ENCODE measurements at places on chromosomes 6 and 20. TPM values are rescaled to one million over a fixed set of nuclear protein-coding genes. Genes with fewer than 3 reads are reported as not detected.

Gene ENPP4
- total RNA-seq = 27.0 TPM

Gene SAMD5
- 3.8 TPM for total RNA-seq

DNA sequence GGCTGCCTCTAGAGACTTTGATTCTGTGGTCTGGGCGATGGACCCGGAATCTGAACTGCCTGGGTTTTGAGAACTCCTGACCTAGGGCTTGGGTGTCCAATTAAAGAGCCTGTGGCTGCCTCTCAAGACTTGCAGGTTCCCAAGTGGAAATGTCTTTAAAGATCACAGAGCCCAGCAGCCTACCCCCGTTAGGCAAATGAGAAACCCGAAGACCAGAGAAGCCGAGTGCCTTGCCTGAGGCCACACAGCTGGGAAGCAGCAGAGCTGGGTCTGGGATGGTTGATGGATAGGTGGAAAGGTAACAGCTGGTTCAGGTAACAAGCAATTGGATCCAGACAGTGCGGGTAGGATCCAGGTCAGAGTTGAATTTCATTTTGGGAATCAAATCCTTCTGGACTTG is 25.8 kb downstream of the KCNB1 start:
- no peak for DNase-seq
- H3K4me3 ChIP-seq = no peak overlapping the region
- H3K27ac ChIP-seq = no peak overlapping the region
- no peaks in the 10 kb centered on the region for H3K4me1 ChIP-seq
- H3K27me3 ChIP-seq = no peaks in the 10 kb centered on the region

DNA sequence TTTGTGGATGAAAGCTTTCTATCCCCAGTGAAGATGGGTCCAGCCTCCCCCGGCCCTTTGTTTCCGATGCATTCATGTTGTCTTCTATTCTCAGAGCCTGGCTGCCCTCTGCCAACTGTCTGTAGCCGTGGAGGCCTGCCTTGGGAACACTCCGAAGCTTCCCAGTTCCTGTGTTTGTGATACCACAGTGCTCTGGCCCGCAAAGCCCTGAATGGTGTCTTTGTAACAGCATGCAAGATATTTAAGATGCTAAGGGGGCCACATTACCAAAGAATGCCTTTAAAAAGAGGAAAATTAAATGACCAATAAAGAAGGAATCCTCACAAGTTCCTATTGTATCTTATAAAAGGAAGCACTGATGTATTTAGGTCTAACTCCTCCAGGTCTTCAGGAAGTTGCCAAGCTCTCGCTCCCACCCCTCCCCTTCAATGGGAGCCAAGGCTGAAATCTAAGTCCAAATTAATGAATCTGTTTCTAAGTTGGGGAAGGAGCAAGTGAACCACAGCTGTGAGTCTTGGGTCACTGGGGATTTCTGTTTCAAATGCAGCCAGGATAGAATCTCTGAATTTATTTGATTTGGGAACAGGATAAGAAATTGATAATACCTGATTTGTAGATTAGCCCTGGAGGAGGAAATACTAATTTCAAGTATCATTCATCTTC is 596.1 kb downstream of the QKI start:
- H3K36me3 ChIP-seq = no peaks in the 10 kb centered on the region
- no peak overlapping the region for H3K27ac ChIP-seq
- no peak for DNase-seq
- no peak overlapping the region for H3K4me3 ChIP-seq

- H3K27ac ChIP-seq = no peak overlapping the region
- H3K4me1 ChIP-seq = no peaks in the 10 kb centered on the region
- no peaks in the 10 kb centered on the region for H3K27me3 ChIP-seq
- no peak for DNase-seq
- no peak overlapping the region for H3K4me3 ChIP-seq
Observed at GRCh38 chr6:36277946-36278470, 8.1 kb downstream of the PNPLA1 start.

DNA sequence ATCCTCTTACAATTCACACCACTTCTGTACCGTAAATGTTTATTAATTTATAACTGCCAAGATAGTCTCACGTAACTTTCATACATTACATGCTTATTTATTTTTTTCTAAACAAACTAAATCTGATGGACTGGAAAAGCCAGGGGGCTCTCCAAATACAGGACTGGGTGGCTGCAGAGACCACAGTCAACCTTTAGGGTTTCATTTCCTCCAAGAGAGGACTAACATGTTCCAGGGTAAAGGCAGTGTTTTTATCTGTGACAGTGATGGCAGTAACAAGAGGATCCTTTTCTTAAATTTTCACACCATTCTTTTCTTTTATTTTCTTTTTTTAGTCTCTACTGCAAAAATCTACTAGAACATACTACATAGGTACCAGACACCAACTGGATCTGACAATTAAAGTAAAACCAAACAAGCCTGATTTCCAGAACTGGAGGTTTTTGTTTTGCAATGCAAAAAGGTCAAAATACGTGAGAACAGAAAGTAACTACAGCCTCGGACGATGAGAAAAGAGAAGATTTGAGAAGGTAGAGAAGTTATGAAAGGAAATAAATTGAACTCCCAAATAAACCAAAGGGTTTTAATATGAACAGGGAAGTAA is 1.2 kb downstream of the LMBRD1 start:
- H3K27ac ChIP-seq = peak overlapping the region; percentile 99
- no peak for DNase-seq
- no peaks in the 10 kb centered on the region for H3K27me3 ChIP-seq
- H3K4me1 ChIP-seq = peaks cover 7% of the 10 kb centered on the region

GRCh38 chr6:153131037-153131981 is at the start of gene RGS17:
TSS of gene RGS17 (minus strand) at chr6:153131282. CDS start at chr6:153044018, 87,264 bp downstream.
- no peaks in the 10 kb centered on the region for H3K36me3 ChIP-seq
- no peaks in the 10 kb centered on the region for H3K27me3 ChIP-seq
- H3K4me1 ChIP-seq = no peaks in the 10 kb centered on the region

DNA sequence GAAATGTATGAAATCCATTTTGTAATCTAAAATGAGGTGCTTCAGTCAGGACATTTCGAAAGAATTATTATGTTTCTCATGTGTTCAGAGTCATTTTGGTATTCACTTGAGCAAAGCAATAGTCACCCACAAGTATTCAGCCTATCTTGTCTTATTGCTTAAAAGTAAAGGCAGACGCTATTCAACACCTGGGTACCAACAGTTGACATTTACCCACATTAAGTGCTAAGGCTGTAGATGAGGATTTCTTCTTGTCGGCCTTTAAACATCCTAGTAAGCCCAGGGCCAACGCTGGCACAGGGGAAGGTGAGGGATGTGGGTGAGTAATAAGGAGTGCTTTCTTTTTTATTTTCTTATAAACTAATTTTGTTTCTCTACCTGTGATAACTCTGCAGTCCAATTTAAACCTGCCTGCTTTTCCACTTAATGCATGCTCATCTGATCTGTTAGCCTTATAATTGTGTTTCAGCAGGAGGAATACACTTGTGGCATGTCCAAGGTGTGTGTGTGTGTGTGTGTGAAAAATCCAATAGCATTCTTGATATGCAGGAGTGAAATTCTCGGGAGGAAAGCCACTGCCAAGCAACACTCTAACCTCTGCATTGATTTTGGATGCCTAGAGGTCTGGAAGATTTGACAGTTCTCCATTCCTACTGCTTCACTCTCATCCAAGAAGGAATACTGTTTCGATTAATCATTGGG is 252.0 kb downstream of the SOX4 start:
- no peaks in the 10 kb centered on the region for H3K36me3 ChIP-seq
- DNase-seq = no peak
- no peaks in the 10 kb centered on the region for H3K27me3 ChIP-seq
- no peak overlapping the region for H3K4me3 ChIP-seq

- no peaks in the 10 kb centered on the region for H3K27me3 ChIP-seq
- H3K4me1 ChIP-seq = no peaks in the 10 kb centered on the region
- H3K4me3 ChIP-seq = no peak overlapping the region
- H3K27ac ChIP-seq = no peak overlapping the region
- DNase-seq = no peak
Observed at GRCh38 chr6:21601339-21601923, 7.9 kb downstream of the SOX4 start.

GRCh38 chr6:129607581-129608186 is 102.3 kb downstream of the ARHGAP18 start:
- H3K27ac ChIP-seq = no peak overlapping the region
- H3K36me3 ChIP-seq = no peaks in the 10 kb centered on the region
- DNase-seq = no peak
- H3K4me1 ChIP-seq = no peaks in the 10 kb centered on the region
- no peak overlapping the region for H3K4me3 ChIP-seq
- H3K27me3 ChIP-seq = no peaks in the 10 kb centered on the region
